ENCODE measurements at places on chromosomes 1 and 21.

DNA sequence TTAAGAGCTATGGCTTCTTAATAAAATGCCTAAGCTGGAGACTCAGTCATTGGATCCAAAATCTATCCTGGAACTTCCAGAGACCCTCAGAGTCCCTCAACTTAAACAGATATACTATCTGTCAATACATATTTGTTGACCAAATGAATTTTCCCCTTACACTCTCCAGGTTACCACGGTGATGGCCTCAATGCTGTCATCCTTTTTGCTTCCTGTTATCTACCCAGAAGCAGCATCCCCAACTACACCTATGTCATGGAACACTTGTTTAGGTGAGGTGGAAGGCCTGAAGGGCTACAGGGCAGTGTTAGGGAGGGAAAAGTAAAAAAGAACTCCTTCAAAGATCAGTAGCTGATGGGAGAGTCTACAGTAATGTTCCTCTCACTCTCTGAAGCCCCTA is 4.4 kb upstream of the C1orf56 start:
- no peak for DNase-seq

DNA sequence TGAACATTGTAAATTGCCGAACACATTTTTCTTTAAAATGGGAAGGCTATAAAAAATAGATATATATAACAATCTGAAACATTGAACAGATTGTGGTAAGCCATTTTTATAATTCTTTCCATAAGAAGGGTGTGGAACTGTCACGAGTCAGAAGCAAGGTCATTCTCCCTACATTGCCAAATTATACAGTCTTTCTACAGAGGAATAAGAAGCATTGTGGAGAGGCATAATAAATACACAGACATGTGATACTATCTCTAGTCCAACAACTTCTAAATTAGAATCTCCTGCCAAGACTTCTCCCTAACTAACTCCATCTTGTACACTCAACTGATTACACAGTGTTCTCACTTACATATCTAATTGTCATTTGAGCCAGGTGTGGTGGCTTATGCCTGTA is 227.9 kb downstream of the CENPF start:
- no peak for DNase-seq

DNA sequence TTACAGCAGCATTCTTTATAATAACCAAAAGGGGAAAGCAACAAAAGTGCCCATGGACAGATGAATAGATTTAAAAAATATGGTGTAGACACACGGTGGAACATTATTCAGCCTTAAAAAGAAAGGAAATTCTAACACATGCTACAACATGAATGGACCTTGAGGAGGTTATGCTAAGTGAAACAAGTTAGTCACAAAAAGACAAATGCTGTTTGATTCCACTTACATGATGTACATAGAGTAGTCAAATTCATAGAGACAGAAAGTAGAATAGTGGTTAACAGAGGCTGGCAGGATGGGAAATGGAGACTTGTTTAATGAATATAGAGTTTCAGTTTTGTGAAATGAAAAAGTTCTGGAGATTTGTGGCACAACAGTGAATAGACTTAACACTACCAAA is 151.4 kb downstream of the CYYR1 start:
- DNase-seq: no peak

- DNase-seq: no peak
These were observed 30.9 kb downstream of the ADAMTS5 start for GRCh38 chr21:26935977-26936376.

- no peak for DNase-seq
These were observed 243.4 kb upstream of the VAMP3 start for GRCh38 chr1:7527733-7528045.
